ENCODE measurements at places on chromosomes 2 and 18.

DNA sequence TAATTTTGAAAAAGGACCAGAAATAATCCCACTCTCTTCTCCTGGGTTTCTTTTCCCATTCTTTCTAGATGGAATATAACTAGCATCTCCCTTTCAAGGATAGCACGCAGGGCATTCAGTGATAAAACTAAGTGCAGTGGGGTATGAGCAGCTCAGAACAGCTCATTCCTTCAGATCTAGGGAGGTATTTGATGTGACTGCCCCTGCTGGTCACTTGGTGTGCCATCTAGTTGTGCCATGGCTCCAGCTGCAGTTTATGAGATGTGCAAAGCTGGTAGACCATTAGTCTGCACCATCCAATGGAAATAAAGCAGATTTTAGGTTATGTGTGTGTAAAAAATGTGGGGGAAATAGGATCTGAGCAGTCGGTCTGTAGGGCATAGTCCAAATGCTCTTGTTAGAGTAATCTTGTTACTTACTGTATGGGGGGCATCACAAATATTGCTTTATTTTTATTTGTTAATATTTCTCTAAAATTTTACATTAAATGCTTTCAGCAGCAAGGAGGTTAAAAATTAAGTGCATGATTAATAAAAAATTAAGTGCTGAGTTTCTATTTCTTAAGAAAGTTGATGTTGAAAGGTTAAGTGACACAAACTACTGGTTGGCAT, 38.9 kb downstream of the CTAGE1 start:
- DNase-seq: peak; percentile 48

DNA sequence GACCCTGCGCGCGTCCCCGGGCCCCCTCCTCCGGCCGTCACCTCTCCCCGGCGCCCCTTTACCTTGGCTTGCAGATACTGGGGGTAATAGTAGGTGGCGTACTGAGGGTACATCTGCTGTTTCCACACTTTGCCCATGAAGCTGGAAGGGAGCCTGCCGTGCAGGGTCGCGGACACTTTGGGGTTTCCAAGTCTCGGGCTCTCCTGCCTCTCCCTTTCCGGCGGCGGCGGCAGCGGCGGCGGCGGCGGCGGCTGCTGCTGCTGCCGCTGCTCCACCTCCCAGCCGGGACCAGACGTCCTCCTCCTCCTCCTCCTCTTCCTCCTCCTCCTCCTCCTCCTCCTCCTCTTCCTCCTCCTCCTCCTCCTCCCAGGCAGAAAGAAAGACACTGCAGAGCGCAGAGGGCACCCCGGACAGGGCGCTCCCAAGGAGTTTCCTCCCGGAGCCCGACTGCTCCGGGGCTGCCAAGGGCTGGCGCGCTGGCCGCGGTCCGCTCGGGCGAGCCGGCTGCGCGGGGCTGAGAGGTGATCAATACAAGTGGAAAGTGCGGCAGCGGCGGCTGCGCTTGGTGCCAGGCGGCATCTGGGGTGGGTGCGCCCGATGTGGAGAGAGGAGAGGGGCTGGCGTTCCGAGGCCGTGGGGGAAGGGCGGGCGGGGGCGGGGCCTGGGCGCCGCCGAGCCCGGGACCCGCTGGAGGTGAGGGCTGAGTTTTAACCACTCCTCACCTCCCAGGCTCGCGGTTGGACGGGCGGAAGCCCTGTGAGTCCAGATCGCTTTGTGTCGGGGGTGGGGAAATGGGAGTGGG, at the start of gene RBMS1:
RBMS1 (minus strand) TSS at position 581 of the 802 bp plus-strand sequence; CDS start at position 137, 444 bp downstream.
- peak; percentile 63 for DNase-seq

- no peak for DNase-seq
These were observed 313.9 kb downstream of the TRIB2 start for GRCh38 chr2:13030606-13031005.

DNA sequence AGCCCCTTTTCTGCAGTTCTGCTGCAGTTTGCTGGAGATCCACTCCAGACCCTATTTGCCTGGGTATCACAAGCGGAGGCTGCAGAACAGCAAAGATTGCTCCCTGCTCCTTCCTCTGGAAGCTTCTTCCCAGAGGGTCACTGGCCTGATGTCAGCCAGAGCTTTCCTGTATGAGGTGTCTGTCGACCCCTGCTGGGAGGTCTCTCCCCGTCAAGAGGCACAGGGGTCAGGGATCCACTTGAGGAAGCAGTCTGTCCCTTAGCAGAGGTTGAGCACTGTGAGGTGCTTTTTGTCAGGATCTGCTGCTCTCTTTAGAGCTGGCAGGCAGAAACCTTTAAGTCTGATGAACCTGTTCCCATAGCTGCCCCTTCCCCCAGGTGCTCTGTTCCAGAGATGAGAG, 42.0 kb upstream of the MYL1 start:
- no peak for DNase-seq

All from EL (cell line).